ENCODE measurements at places on chromosomes 5 and 9.

DNA sequence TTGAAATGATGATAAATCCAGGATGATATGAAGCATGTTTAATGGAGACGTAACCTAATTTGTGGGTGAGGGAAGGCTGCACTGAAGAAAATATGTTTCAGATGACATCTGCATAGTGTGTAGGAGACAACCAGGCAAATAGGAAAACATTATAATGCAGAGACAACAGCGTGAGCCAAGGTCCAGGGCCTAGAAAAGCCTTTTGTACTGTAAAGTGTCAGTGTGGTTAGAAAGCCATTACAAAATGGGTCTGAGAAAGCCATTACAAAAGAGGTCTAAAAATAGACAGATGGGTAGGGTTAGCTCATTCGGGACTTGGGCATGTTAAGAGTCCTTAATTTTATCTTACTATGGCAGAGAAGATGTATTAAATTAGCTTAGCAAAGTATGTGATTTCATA, 14.9 kb upstream of the GABRG2 start:
- no peak for DNase-seq

DNA sequence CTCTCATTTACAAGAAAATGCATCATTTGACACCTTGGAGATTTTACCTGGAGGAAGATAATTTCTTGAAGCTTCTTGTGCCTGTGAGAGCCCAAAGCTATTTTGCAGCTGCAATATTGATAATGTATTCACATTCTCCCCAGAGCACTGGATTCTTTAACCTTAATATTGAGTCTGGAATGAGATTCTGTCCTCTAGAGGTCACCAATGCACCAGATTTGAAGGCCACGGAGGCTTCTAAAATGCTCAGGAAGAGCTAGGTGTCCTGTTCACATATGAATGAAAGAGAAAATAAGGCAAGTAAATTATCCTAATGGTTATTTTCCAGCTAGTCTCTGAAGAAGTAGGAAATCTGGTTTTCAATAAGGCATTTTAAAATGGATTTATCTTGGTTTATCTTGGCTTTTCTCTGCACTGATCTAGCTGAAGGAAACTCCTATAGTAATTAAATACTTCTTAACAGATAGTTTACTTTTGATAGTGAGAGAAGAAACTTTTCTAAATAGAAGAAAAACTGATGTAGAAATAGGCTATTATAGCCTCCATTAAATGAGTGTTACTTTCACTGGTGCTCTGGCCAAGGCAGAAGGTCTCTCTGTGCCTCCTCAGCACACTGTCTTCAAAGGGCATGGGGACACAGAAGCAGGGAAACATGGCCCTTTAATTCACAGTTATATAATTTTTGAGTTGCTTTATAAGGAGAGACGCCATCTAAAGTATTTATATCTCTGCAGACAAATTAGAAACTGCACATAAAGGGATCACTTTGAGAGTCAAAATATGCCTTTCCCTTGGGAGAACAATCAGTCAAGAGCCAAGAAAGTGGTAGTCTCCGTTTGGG, 297.0 kb upstream of the ACTBL2 start:
- no peak for DNase-seq

- DNase-seq, result no peak
These were observed 215.2 kb upstream of the KLF4 start for GRCh38 chr9:107704774-107705173.

DNA sequence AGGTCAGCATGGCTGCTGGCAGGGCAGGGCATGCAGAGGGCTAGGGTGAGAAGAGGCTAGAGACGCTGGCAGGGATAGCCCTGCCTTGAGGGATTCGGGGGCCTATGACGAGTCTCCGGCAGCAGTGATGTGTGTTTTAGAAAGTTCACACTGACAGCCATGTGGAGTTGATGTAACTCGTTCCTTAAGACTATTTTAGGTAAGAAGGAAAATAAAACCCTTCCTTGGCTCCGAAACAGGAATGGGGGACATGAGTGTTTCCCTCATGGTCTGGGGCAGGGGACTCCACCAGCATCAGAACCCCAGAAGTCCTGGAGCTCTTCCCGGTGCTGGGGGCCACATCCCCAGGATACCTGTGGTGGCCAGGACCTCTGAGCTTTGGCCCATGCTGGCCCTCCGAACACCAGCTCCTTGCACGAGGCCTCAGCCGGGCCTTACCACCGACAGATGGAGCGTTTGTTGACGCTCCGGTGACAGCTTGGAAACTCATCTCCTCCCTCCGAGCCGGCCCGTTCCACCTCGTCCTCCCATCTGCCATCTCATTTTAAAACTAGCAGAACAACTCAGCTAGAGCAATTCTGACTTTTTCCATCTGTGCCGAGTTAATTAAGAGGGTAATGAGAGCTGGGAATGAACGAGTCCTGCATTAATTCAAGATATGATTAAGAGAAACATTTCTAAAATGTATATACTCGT, 337.7 kb downstream of the CDK5RAP2 start:
- DNase-seq, result no peak
